ENCODE measurements at places on chromosomes 7 and 10.
A peak's percentile ranks its signal among the peaks of the same experiment; 100 is the strongest.

DNA sequence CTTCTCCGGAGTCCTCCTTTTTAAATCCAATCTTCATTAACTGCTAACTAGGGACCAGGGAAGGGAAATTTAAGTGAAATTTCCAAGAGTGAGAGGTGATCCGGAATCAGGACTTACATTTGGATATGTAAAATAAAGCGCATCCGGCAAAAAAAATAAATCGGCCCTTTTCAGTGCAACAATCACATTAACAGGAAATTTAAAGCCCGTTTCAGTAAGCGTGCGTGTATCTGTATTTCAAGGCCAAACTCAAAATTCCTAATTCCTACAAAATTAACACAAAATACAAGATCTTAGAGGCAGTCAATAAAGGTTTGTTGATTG, 771 bp downstream of the DNAJC9 start:
- DNase-seq: no peak

DNA sequence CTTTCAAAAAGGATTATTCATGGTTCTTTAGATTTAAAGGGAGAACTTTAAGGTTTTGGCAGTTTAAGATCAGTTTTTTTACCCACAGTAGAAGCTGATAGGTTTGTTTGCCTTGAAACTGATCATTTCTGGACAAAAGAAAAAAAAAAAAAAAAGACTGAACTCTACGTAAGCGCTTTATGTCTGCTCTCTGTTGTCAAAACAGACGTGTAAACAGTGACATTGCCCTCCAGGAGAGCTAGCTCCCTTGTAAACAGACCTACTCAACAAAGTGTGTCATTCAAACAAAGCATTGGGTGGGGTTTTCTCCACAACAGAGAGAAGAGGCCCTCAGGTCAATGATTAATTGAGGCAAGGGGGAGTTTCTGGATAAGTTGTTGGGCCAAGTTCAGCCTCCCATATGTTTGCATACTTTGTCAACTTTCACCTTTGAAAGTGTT, 568.1 kb upstream of the LRRN3 start:
- no peak for DNase-seq

DNA sequence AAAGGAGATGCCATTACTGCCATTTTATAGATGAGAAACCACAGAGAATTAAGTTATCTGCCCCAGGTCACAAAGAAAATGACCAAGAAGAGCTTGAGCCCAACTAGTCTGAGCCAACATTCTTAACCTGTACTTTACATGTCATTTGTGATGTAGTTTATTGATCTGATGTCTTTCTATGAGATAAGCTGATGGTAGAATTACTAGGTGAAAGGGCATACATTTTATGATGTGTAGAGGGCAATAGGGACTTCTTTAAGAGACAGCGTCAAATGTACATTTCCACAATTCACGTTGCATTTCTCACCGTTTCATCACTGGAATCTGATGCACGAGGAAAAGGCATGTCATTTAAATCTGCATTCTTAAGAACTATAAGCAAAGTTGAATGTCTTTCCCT, 11.3 kb downstream of the ACSL5 start:
- DNase-seq: no peak

GRCh38 chr10:36183056-36183455, 541.0 kb upstream of the FZD8 start:
- DNase-seq: no peak

GRCh38 chr7:80785276-80785675, 133.6 kb downstream of the SEMA3C start:
- DNase-seq: no peak

DNA sequence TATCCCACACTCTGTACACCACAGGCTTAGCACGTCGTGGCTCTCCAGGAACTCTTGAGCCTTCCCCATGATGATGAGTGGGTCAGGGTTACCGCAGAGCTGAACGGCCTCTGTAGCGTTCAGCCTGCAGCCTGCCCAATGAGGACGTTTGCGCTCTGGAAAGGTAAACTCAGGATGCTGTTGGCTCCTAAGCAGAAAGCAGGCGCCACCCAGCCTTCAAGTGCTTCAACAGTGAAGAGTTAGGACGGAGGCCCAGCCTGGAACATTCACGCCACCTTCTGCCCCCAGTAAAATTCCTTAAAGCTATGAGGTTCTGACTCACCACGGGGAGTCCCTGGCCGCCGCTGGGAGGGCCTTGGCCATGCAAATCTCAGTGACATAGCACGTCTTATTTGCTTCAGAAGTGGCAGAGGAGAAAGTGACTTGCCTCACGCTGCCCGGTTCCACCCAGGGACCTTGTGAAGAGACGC, 161.5 kb upstream of the SH2B2 start:
- DNase-seq: no peak

GRCh38 chr10:89164080-89164479, 43.0 kb downstream of the CH25H start:
- DNase-seq: no peak

- peak; percentile 44 for DNase-seq
Measured at GRCh38 chr7:50632561-50633413, 67.6 kb upstream of the DDC start.

GRCh38 chr7:112334366-112334765, 115.9 kb upstream of the IFRD1 start:
- DNase-seq: no peak

Data from CD4-positive, alpha-beta T cell treated with Interleukin-1 beta for 1 hour (primary cell).